ENCODE measurements at places on chromosomes 6 and 20. TPM values are rescaled to one million over a fixed set of nuclear protein-coding genes. Genes with fewer than 3 reads are reported as not detected.

The PRKN gene
- 11.2 TPM for total RNA-seq

The DEFB124 gene
- not detected for total RNA-seq

GRCh38 chr20:58932170-58932569 is 48.9 kb upstream of the NELFCD start:
- no peak for DNase-seq

- no peak for DNase-seq
Observed at GRCh38 chr20:17525650-17526049, 5.5 kb downstream of the BFSP1 start.

- DNase-seq, result peak; percentile 35
Observed at GRCh38 chr6:68226460-68226859, 408.6 kb upstream of the ADGRB3 start.

The SNX9 gene
- total RNA-seq, result 22.7 TPM

DNA sequence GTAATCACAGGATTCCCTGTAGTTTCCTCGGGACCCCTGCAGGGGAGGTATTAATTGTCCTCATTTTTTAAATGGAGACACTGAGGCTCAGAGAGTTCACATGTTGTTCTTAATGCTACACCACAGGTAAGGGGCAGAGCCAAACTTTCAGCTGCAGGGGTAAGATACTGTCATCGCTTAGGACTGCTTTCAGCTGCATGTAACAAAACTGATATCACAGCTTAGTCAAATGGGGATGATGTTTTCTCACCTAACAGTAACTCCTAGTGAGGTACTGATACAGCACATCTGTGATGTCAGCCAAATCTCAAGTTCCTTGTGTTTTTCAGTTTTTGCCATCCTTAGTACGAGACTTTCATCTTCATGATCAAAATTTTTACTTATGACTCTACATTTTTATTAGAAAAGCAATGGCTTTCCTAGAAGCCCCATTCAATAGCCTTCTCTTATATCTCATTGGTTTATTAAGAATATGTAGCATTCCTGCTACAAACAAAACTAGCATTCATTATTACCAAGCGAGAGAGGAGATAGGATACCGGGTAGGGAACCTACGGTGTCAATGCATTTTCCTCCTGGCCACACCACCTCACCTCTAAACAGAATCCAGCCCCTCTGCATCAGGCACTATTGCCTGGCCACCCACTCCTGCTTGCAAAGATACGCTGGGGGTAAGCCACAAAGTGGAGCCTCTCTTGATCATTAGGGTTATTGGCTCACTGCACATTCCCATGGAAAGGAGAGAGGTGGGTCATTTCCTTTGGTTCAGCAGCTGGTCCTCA is 557.5 kb downstream of the CD83 start:
- DNase-seq, result no peak

GRCh38 chr20:5309971-5310370 is 6.8 kb downstream of the PROKR2 start:
- DNase-seq, result no peak

The WFDC10B gene
- not detected for total RNA-seq

GRCh38 chr6:87344731-87345130 is at the start of gene C6orf163:
C6orf163 (plus strand) TSS chr6:87344813; CDS start chr6:87345100, 287 bp downstream.
- DNase-seq, result no peak

The PNPLA1 gene
- 0.43 TPM for total RNA-seq

The ENPP4 gene
- total RNA-seq, result 28.9 TPM

GRCh38 chr20:40446888-40447287 is 242.1 kb downstream of the MAFB start:
- peak; percentile 89 for DNase-seq

GRCh38 chr6:168618546-168619315 is 177.7 kb downstream of the SMOC2 start:
- no peak for DNase-seq

- no peak for DNase-seq
Observed at GRCh38 chr6:150231525-150231850, 88.6 kb downstream of the PPP1R14C start.

The PGC gene
- 586 TPM for total RNA-seq

GRCh38 chr6:17938901-17939300 is 48.5 kb downstream of the KIF13A start:
- no peak for DNase-seq
